Jurkat, Clone E6-1 (cell line): ENCODE measurements at places on chromosomes 11 and 22.
A peak's percentile ranks its signal among the peaks of the same experiment; 100 is the strongest.

- no peak for DNase-seq
Observed at GRCh38 chr11:46958777-46959176, 22.2 kb downstream of the CSTPP1 start.

- peak; percentile 24 for DNase-seq
Observed at GRCh38 chr11:122505304-122506006, 150.1 kb upstream of the UBASH3B start.

GRCh38 chr11:60977224-60977623 lies 5.7 kb downstream of the CD6 start:
- DNase-seq: no peak

GRCh38 chr11:128868841-128869671 lies 2.0 kb upstream of the KCNJ1 start:
- DNase-seq: no peak

DNA sequence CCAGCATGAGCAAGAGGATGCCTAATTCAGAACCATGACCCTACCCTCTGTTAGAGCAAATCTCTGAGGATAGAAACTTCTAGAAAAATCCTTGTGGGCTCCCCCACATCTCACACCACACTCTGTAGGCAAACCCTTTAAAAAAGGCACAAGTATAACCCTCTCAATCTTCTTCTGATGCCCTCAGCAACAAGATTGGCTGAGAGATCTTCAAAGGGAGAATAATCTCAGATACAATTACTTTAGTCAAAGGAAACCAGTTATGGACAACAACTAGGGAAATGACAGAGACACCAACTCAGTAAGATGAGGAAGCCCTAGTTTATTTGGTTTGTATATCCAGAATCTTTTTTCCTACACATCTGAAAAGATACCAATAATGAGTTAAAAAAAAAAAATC lies 49.2 kb downstream of the LIF start:
- no peak for DNase-seq

DNA sequence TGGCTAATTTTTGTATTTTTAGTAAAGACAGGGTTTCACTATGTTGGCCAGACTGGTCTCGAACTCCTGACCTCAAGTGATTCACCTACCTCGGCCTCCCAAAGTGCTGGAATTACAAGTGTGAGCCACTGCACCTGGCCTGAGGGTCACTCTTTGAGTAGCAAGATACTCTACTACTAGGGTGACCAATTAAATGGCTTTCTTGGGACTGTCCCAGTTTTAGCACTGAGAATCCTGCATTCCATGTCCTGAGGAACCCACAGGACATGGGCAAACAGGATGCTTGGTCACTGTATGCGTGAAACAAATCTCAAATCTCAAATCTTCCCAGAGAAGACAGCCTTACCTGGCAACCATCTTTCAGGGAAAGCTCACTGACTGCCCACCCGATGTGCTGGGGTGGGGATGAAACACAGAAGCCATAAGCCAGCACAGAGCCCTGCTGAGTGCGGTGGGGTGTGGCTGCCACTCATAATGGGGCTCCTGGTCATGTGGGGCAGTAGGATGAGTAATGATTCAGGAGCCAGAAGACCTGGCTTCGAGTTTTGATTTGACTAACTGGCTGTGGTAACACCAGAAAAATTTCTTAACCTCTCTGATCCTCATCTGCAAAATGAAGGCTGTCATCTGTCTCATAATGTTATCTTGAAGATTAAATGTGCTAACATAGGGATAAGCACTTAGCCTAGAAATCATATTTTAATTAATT lies 11.5 kb downstream of the CLMP start:
- no peak for DNase-seq

- DNase-seq: no peak
Observed at GRCh38 chr11:133269267-133269666, 263.0 kb downstream of the OPCML start.

- DNase-seq: no peak
Observed at GRCh38 chr11:62687508-62688396, 1.6 kb downstream of the LRRN4CL start.

- no peak for DNase-seq
Observed at GRCh38 chr11:19351426-19351825, 110.7 kb upstream of the E2F8 start.

DNA sequence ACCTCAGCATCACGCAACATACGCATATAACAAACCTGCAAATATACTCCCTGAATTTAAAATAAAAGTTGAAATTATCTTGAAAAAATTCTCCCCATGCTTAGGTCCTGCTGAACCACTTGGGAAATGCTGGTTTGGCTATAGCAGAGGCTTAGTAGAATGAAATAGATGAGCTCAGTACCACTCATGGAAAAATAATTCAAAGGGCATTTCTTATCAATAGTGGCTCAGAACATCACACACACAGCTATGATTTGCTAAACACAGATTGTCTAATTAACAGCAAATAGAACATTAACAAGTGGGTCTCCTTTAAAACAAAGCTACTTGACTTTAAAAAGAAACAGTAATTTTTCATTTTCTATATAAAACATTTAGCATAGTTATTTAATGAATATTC lies 21.5 kb downstream of the ELMOD1 start:
- DNase-seq: no peak

GRCh38 chr22:43387815-43388214 lies 24.0 kb upstream of the MPPED1 start:
- no peak for DNase-seq

GRCh38 chr11:124518989-124519451 lies 24.4 kb downstream of the OR8B12 start:
- no peak for DNase-seq

GRCh38 chr11:20275987-20276965 lies 87.2 kb upstream of the HTATIP2 start:
- DNase-seq: no peak

- DNase-seq: no peak
Observed at GRCh38 chr11:101127699-101128570, 1.7 kb downstream of the PGR start.

DNA sequence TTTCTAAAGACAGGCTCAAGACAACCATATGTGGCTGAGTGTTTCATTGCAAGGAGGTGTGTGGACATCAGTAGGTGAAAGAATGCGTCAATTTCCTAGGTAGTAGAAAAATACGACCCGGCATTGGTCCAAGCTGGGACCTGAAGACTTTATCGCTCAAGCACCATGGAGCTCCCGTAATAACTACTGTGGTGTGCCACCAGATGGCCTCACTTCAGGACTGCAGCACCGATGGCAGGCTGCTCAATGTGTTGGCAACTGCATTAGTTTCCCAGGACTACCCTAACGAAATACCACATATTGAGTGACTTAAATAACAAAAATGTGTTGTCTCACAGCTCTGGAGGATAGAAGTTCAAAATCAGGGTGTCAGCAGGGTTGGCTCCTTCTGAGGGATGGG lies 72.4 kb upstream of the FAT3 start:
- DNase-seq: peak; percentile 10

DNA sequence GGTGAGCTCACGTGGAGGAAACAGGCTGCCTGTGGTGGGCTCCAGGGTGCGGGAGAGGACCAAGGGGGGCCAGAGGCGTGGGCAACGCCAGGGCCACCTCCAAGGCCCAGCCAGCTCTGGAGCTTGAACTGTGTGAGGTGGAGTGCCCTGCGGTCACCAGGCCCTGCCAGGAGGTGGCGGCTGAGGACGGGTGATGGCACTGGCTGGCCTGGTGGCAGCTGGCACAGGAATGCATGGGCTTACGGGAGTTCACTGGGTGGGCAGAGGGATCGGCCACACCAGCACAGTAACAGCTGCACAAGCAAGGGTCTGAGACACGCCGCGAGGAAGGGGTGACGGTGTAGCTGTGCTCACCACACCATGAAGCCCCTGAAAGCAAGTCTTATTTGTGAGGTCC lies 15.8 kb downstream of the TOLLIP start:
- no peak for DNase-seq

- no peak for DNase-seq
Observed at GRCh38 chr22:38205261-38206128, 3.7 kb downstream of the MAFF start.

DNA sequence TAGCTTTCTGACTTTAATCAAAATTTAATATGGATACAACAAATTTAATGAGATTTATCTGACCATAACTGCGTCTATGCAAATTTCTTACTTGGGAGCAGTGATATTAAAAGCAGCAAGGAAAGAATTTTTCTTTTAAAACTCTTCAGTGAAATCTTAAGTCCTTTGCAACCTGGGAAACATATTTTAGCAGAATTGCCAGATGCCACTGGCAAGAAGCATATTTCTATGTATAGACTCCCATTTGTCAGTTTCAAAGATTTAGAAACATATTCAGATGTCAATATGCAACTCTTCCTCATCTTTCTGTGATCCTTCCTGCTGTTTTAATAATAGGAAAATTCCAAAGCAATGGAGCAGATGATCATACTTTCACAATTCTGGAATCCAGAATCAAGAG lies 911.3 kb downstream of the LUZP2 start:
- DNase-seq: no peak

- no peak for DNase-seq
Observed at GRCh38 chr11:131065435-131066413, 149.4 kb upstream of the SNX19 start.

GRCh38 chr22:36022162-36022561 lies 6.5 kb downstream of the RBFOX2 start:
- DNase-seq: no peak

- no peak for DNase-seq
Observed at GRCh38 chr11:10855295-10855694, 2.6 kb downstream of the ZBED5 start.

- peak; percentile 36 for DNase-seq
Observed at GRCh38 chr22:45608763-45609180, 62.9 kb upstream of the ATXN10 start.

GRCh38 chr11:57432714-57433163 lies 5.8 kb upstream of the SLC43A3 start:
- DNase-seq: no peak

- no peak for DNase-seq
Observed at GRCh38 chr22:46829117-46829891, 66.9 kb downstream of the TBC1D22A start.
